ENCODE measurements at places on chromosomes 16 and 17.

GRCh38 chr16:67243481-67243880 is 3.8 kb downstream of the FHOD1 start:
- DNase-seq = no peak

GRCh38 chr16:66701026-66701425 is 4.5 kb upstream of the CMTM4 start:
- no peak for DNase-seq

- DNase-seq = no peak
These were observed 119.5 kb downstream of the PMP22 start for GRCh38 chr17:15145621-15146020.

DNA sequence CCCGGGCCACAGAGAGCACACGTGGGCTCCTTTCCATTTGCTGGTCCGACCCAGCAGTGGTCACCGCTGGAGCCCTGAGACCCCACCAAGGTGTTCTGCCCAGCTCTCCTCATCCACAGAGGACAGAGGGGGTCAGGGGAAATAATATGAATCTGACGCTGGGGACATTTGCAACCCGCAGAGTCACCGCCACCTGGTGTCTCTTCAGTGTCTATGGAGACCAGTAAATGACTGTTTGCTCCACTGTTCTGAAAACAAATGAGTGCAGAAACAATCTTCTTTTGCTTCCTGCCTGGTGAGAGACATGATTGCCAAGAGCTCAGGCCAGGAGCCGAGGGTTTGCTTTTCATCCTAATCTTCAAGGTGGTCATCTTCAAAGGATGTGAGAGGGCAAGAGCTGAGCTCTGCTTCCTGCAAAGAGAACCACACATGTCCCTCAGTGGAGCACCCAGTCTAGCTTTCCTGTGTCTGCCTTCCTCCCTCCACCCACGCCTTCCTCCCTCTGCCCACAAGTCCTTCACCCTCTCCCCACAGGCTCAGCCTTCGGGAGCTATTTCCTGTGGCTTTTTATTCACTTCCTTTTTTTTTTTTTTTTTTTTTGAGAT is 14.7 kb upstream of the KLHDC4 start:
- no peak for DNase-seq

DNA sequence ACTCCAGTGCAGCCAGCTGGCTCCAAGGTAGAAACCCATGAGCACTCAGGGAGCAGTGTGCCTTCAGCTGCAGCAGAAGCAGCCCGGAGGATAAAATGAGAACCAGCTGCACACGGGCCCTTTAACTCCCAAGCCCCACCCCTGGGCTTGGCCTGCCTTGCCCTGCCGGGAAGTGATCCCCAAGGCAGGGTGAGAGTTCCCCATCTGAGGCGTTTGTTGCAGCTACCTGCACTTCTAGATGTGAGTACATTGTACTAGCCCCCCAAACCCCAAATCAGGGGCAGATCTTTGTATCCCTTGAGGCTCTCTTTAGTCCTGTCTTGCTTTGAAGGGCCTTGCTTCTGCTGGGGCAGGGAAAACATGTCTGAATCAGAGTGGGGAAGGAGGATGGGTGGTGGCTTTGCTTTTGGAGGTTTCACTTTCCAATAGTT is at the start of gene MVP:
Gene MVP (plus strand): TSS at position 192 of the 431 bp plus-strand sequence. CDS start 10,088 bp downstream, outside the sequence.
- DNase-seq = no peak

- no peak for DNase-seq
These were observed at the start of gene CHAD for GRCh38 chr17:50468304-50469207. Gene CHAD, minus strand, starts transcription at chr17:50468880. Its CDS starts 67 bp downstream, at chr17:50468813.

DNA sequence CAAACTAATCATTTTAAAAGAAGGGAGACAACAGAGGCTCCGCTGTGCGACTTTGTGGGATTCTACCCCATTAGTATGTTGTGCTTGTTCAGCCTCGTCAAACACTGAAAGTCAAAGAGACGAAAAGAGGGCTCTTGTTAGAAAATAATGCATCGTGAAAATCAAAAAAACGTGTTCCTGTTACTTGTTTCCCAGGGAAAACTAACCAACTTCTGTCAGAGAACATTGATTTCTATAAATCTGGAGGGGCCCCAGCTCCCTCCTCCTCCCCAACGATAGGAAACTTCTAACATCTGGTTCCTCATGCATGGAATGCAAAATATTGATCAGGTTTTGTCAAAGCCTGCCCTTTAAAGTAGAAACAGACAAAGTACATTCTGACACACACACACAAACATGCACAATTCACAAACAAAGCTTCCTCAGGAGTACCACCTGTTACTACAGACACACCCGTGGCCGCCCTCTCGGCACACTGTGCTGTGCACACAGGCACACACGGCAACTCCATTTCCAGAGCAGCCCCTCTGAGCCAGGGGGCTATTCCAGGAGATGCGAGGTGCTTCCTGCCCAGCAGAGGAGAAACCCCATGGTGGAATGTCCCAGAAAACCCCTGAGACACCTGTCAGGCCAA is 151.3 kb downstream of the ZFHX3 start:
- DNase-seq = no peak

DNA sequence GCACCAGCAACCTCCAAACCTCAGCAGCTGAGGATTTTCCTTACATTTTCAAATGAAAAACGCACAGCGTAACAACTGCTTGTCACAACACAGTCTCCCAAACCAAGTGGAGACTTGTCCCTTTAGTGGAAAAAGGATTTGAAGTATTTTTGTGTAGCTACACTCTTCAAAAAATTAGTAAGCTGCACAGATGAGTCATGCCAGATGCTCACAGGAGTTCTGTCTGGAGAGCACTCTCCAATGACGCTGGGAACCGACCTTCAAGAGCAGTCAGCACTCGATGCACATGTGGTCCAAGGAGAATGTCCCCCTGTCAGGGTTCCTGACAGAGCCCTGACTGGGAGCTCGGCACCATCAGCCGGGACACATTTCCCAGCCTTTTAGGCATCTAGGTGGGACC is 39.8 kb downstream of the MAP1LC3B start:
- DNase-seq = no peak

GRCh38 chr16:47018223-47018891 is 44.9 kb upstream of the DNAJA2 start:
- DNase-seq = no peak

- no peak for DNase-seq
These were observed 944.5 kb upstream of the SOX9 start for GRCh38 chr17:71176331-71176730.

- DNase-seq = no peak
These were observed 57.5 kb downstream of the CYB5B start for GRCh38 chr16:69481901-69482341.

DNA sequence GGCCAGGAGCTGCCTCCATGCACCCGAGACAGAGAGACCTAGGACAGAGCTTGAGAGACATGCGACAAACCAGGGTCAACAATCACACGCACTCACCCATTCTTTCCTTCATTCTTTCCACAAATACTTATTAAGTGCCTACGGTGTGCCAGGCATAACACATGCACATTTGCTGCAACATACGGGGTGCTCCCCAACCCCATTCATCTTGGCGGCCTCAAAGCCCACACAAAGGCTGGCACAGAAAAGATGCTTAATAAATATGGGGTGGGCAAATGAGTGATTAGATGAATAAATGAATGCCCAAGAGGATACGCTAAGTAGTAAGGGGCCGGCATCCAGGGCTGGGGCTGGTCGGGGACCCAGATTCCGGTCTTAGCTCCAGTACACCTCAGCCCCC is 117.9 kb downstream of the ZNF423 start:
- DNase-seq = no peak

DNA sequence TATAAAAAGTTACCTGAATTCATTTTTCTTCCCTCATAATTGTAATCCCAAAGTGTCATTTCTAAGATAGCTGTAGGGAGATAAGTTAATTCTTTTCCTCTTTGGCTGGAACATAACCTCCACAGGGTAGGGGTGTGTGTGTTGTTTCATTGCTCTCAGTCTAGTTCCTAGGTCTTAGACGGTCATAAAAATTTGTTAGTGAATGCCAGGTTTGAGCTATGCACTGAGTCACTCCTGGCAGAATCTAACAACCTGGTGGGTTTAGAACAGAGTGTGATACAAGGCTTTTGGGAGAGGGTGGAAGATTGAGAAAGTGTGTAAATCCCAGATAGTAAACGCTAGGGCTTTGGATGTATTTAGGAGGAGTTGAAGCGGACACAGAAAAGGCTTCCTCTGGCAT is 894 bp upstream of the PHKG2 start:
- no peak for DNase-seq

GRCh38 chr17:72030067-72030899 is 90.5 kb upstream of the SOX9 start:
- DNase-seq = no peak

DNA sequence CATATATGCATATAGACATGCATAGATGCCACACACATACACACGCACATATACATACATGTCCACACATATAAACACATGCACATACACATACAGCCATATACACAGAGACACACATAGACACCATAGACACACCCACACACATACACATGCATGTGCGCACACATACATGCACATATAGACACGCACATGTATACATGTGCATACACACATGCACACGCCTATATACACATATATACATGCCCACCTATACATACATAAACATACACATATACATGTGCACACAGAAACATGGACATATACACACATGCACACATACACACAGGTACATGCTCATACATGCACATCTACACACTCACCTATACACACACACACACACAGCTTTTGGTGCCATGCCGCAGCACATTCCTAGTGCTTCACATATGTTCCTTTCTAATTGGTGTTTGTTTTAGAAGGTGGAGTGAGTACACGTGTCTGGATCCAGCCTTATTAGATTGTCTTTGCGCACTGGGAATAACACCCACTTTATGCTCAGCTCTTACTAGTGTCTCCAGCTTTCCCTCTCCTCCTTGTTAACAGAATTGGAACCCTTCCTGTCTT is 198.0 kb downstream of the RPTOR start:
- DNase-seq = no peak

- DNase-seq = no peak
These were observed 155.1 kb downstream of the C16orf95 start for GRCh38 chr16:87161822-87162676.

DNA sequence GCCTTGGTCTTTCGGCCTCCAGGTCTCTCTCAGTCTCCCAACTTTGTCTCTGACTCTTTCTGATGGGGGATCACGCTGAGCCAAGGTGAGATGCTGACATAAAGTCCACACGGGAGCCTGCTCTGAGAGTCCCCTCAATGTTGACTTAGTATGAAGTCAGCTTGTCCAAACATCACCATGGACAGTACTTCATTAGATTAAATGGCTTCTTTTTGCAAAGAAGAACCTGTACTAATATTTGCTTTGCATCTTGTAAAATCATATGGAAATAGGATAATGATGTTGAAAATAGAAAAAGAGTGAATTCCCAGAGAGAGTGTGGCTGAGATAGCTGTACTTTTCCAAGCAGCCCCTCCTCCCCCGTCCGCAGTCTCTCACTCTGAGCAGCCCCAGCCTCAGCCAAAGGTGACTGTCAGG is 56.7 kb upstream of the SIAH1 start:
- DNase-seq = no peak

GRCh38 chr17:74318391-74318790 is 7.6 kb upstream of the KIF19 start:
- no peak for DNase-seq

DNA sequence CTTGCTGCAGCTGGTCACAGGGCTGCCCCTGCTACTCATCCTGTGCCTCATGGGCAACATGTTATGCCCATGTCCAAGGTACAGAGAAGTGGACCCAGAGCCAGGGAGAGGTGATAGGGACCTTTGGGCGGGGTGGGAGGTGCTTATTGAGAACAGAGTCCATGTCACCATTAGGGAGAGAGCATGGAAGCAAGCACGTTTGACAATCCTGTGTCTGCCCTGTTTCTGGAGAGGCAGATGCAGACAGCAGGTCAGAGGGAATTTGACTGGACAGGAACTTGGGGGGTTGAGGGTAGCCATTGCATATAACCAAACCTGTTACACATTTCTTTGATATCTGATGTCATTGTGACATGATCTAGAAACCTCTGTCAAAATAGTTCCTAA is 14.3 kb upstream of the ARL4D start:
- DNase-seq = no peak

DNA sequence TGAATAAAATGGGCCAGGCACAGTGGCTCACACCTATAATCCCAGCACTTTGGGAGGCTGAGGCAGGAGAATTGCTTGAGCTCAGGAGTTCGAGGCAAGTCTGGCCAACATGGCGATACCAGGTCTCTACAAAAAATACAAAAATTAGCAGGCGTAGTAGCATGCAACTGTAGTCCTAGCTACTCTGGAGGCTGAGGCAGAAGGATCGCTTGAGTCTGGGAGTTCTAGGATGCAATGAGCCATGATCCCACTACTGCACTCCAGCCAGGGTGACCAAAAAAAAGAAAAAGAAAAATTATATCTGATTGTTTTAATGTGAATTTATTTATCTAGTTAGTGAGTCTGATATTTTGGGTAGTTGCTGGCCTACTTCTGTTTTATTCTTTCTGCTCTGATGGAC is 7.0 kb downstream of the IL34 start:
- no peak for DNase-seq

- DNase-seq = no peak
These were observed 9.1 kb downstream of the MPRIP start for GRCh38 chr17:17051380-17051779.

DNA sequence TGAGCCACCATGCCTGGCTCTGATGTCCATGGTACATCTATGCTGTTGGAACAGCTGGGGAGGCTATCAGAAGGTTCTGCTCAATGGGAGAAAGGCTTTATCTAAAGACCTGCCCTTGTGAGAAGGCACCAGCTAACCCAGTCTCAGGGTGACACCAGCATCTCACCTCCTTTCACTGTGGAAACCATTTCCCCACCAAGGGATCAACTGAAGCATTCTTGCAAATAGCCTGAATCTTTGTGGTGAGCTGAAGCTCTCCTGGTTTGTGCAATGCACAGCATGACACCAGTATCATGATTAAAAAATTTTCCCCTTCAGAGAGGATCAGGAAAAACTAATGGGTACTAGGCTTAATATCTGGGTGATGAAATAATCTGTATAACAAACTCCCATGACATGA is 5.1 kb downstream of the CCL18 start:
- DNase-seq = no peak

DNA sequence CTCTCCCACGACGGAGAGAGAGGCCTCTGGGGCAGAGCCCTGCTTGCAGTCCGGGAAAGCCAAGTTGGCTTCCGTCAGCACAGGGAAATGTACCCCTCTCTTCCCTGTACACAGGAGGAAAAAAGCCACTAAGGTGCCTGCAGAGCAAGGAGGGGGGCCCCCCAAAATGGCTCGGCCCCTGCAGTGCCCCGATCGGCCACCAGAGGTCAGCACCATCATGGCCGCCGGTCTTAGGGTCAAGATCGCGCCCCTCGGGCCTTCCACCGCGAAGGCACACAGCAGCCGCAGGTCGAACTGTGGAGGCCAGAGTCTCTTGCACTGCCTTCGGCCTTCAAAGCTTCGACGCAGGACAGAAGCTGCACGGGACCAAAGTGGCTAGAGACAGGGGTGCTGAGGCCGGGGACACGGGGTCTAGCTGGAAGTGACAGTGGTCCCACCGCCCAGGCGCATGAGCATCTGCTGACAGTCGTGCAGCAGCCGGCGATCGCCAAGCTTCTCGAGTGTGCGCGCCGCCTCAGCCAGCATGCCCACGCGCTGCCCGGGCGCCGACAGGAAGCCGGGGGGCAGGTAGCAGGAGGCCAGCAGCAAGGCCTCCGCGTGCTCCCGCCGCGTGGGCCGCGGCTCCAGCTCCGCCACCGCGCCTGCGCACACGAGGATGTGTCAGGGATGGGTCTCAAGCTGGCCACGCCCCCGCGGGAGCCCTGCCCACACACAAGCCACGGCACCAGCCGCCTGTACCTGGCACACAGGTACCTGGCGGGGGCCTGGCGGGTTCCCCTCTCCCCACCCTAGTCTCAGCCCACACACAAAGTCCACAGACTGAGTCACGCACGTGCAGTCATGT is 24.4 kb downstream of the SREBF1 start:
- DNase-seq = peak; percentile 59

- no peak for DNase-seq
These were observed 70.6 kb downstream of the MARCHF10 start for GRCh38 chr17:62737513-62737912.

GRCh38 chr17:75970011-75970523 is 8.9 kb downstream of the ACOX1 start:
- no peak for DNase-seq
